H9 (cell line): ENCODE measurements at places on chromosomes 11 and 22.

- DNase-seq = no peak
Measured at GRCh38 chr11:61766353-61766841, 14.0 kb downstream of the MYRF start.

GRCh38 chr11:70751142-70751734, 352.9 kb downstream of the CTTN start:
- no peak for DNase-seq

DNA sequence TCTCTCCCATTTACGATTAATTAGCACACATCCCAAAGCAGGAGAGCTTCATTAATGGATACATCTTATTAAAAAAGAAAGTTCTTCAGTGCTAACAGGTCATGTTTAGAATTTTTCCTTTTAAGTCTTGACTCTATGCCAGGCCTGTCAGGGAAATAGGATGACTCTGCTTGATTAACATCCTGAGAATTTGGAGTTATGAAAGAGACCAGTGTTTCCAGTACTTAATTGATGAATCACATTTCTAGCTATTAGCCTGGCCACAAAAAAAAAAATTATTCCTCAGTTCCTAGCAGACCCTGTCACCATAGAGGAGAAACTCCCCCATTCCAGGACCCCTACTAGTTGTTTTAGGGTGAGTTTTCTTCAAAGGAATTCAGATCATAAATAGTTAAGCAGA, 23.6 kb upstream of the ME3 start:
- no peak for DNase-seq

DNA sequence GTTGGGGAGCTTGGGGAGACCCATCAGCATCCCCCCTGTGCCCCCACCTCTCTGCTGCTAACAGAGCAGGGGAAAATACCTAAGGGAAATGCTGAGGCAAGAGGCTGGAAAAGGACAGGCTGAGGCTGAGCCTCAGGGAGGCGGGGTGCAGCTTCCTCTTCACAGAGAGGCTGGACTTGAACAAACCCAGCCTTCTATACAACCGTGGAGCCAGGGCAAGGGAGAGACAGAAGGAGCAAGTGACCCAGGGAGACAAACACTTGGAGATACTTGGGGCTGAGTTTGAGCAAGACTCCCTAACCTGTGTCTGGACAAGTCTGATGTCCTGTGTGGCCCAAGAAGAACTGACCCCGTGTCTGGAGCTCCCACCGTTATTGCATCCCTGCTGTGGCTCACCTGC, at the start of gene SLCO2B1:
Gene SLCO2B1, plus strand, starts transcription at position 229 of the 400 bp plus-strand sequence. CDS start 275 bp downstream, outside the sequence.
- DNase-seq = no peak

DNA sequence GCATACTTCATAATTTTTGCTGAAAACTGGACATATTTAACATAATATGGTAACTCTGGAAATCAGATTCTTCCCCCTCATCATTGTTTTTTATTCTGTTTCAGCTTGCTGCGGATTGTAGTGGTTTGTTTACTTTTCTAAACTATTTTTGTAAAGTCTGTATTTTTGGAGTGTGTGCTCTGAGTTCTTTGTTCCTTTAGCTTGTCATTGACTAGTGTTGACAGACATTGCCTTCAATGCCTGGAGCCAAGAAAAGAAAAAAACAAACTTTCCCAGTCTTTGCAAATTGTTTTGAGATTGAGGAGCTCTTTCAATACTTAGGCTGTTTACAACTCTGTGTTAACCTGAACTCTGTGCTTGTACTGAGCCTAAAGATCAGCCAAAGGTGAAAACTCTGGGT, 137.3 kb upstream of the CEP126 start:
- DNase-seq = no peak

DNA sequence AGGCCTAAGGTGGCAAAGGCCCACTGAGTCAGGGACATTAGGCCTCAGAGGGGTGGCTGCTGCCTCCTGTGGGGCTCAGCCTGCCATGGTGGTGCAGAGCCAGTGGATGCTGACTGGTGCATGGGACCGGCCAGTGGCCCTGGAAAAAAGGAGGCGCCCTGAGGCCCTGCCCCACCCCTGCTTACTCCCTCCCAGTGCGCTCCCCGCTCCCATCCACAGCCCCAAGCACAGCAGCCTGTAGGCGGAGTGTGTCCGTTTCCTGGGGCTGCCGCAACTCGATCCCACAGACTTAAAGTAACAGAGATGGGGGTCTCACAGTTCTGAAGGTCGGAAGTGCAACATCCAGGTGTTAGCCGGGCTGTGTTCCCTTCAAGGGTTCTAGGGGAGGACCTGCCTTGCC, 38.4 kb upstream of the FADD start:
- DNase-seq = no peak

DNA sequence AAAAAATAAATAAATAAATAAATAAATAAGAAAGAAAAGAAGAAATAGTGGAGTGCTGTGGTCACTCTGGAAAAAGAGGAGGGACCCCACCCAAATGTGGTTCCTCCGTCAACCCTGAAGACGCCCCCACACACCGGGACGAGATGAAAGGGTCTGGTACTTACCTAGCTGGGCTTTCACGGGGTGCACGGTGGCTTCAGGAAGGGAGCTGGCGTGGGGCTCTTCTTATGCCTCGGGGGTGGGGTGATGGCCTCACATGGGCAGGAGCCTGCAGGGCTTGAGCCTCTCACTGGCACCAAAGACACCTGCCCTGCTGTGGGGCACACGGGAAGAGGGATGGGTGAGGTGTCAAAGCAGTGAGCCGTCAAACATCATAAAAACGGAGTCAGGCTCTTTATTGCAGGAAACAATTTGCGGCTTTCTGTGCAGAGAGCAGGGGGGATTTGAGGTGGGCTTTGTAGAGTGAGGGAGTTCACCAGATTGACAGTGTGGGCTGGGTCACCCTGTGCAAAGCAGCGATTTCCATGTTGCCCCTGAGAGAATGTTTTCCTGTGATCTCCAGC, 28.0 kb upstream of the KRTAP5-6 start:
- DNase-seq = no peak

- no peak for DNase-seq
Measured at GRCh38 chr11:10302359-10302743, 2.5 kb upstream of the ADM start.
